NCI-H2171 treated with DMSO at 0.1 percent for 48 hours (cell line): ENCODE measurements at places on chromosomes 11 and 22.

DNA sequence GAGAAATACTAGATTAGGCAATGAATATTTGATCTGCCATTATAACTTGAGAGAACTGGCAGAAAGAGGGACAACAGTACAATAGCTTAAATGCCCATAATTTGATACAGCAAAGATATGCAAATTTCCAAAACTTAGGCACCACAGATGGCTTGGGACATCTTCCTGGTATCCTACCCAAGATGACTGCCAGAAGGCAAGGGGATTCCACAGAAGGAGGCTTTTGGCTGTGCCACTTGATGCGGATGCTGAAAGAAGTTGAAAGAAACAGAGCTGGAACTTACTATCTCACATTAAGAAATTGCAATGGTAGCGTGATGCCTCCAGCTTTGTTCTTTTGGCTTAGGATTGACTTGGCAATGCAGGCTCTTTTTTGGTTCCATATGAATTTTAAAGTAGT, 216.7 kb downstream of the TTC28 start:
- no peak for DNase-seq

GRCh38 chr11:64060861-64061444, 25.2 kb downstream of the FLRT1 start:
- DNase-seq: peak; percentile 84

DNA sequence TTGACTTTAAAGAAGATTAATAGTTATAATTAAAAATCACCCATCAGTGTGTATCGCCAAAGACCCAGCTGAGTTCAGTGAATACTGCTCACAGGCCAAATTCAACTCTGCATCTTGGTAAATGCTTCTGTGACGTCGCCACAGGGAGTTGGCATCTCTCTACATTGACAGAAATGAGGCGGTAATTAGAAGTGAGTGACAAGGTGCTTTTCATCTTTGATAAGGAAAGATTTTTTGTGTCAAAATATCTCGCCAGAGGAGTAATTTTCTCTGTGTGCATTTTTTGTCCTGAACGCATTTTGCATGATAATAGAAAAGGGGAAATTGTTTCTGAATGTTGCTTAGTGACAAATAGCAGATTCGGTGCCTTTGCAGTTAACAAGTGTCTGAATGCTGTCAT, 345.8 kb downstream of the CNTN5 start:
- DNase-seq: no peak

- DNase-seq: no peak
Measured at GRCh38 chr11:92180226-92180625, 44.4 kb upstream of the FAT3 start.

- DNase-seq: peak; percentile 93
Measured at GRCh38 chr11:60948250-60948649, 3.7 kb downstream of the SLC15A3 start.

- no peak for DNase-seq
Measured at GRCh38 chr22:42022162-42022847, 23.7 kb downstream of the WBP2NL start.

GRCh38 chr11:86177302-86177701, 67.3 kb upstream of the EED start:
- no peak for DNase-seq

- DNase-seq: peak; percentile 13
Measured at GRCh38 chr11:79762279-79762921, 321.6 kb upstream of the TENM4 start.

- no peak for DNase-seq
Measured at GRCh38 chr11:110327508-110327907, 31.1 kb upstream of the RDX start.

- DNase-seq: no peak
Measured at GRCh38 chr11:121508449-121508848, 55.7 kb upstream of the SORL1-AS1 start.

GRCh38 chr22:22210375-22210774, 34.2 kb upstream of the VPREB1 start:
- no peak for DNase-seq

DNA sequence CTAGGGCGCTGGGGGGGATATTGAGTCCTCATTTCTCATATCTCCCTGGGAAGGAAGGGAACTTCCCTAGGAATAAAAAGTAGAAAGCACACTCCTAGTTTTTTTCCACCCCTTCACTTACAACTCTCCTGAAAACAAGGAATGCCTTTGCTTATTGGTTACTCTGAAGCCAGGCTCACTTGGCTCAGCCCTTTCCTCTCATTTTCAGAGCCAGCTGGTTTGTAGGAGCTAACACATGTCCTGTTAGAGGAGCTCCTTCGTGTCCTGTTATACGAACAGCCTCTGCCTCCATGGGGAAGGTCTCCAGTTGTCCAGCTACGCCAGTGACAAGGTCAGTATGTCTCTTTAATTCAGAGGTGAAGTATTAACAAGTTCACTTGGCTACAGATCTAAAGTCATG, 17.6 kb downstream of the ALKBH8 start:
- no peak for DNase-seq

DNA sequence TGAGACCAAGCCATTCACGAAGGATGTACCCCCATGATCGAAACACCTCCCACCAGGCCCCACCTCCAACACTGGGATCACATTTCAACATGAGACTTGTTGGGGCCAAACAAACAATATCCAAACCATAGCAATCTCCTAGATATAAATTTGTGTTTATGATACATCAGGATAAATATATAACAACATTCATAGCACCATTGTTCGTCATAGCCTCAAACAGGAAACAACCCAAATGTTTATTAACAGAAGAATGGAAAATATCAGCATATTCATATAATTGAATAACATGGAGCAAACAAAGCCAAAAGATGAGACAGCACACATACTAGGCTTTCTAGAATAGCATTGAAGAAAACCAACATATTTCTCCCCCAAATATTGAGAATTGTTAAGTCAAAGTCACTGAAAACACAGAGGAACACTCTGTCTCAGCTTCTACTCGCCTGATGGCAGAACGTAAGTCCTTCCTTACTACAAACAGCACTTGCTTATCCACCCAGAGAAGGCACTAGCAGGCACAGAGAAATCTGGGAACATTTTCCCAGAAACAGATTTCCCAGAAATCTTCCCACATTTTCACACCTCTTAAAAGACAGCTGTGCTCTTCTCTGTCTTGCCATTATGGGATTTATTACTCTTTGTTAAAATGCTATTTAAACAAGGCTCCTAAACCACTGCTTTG, 8.1 kb upstream of the GDPD4 start:
- no peak for DNase-seq

DNA sequence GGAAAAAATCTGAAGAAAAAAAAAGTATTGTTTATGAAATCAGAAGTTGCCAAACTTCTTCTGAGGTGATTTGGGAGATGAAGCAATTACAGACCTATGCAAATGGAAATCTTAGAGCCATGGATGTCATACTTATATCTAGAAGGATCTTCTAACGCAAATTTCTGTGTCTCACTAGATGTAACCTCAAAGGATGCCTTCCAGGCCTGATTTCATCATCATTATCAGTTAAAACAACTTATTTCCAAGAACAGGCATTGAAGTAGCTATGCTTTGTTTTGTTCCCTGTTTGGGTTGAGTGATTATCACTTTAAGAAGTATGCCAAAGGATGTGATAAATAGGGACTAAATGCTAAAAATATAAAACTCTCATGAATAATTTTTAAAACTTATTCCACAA, 43.9 kb upstream of the ANGPTL5 start:
- no peak for DNase-seq

- DNase-seq: no peak
Measured at GRCh38 chr22:35330258-35330861, 30.7 kb downstream of the TOM1 start.

GRCh38 chr11:110075847-110076208, 17.4 kb upstream of the ZC3H12C start:
- DNase-seq: no peak

- peak; percentile 38 for DNase-seq
Measured at GRCh38 chr11:1382831-1383607, 6.7 kb upstream of the BRSK2 start.

GRCh38 chr11:6111673-6112072, 4.2 kb downstream of the OR56B4 start:
- DNase-seq: peak; percentile 1

GRCh38 chr11:103696123-103696522, 340.3 kb upstream of the DDI1 start:
- DNase-seq: no peak

DNA sequence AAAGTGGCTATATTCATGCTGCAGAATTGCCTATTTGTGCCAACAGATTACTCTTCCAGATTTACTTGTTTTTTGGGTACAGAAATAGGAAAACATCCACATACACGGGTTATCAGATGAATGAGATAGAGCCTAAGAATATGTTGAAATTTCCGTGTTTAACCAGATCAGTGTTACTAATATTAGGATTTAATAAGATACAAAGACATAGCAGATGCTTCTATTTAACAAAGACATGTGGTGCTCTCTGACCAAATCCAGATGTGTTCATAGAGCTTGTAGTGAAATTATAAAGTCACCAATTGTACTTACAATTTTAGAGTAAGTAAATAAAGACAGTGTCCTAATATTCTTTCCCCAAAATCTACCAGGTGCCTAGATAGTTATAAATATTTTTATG, 208.0 kb downstream of the CASP12 start:
- no peak for DNase-seq

GRCh38 chr11:63503492-63503891, 2.4 kb upstream of the LGALS12 start:
- no peak for DNase-seq

- no peak for DNase-seq
Measured at GRCh38 chr22:17898375-17898774, 124.1 kb upstream of the BID start.

DNA sequence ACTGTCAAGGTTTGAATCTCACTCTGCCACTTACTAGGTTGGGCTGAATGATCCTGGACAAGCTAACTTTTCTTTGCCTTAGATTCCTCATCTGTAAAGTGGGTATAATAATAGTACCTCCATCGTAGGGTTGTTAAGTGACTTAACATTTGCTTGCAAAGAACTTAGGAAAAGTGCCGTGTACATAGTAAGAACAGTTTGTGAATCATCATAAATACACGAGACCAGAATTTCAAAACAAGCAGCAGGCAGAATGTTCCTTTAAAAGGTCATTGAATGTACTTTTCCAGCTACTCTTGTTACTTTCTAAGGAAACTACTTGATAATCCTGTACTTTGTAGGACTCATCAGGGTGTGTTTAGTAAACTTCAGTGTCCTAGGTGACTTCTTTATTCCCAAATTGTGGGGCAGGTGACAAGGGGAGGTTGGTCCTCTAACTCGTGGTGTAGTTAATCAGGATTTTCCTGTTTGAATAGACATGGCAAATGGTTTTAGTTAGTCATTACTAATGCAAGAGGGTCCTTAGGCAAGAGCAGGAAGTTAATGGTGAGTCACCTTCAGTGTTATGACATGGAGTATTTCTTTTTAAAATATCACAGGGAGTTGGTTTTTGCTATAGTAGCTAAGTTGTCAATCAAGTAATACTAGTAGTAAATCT, 67.9 kb downstream of the YAP1 start:
- DNase-seq: no peak

DNA sequence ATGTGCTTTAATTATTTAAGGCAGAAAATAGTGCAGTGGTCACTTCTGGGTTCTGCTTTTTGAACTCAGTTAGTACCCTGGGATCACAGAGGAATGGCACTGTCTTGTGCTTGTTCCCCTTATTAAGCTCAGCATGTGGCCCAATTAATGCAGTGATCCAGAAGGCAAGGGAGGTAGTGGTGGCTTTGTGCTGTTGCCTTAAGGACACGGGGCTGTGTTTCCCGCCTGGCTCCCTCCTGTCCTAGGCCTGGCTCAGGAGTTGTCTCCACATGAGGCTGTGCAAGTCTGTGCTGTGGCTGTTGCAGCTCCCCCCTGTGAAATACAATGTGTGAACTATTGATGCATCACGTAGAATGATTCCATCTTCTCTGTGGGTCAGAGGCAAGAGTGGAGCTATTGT, 49.2 kb upstream of the CABP7 start:
- DNase-seq: peak; percentile 55

DNA sequence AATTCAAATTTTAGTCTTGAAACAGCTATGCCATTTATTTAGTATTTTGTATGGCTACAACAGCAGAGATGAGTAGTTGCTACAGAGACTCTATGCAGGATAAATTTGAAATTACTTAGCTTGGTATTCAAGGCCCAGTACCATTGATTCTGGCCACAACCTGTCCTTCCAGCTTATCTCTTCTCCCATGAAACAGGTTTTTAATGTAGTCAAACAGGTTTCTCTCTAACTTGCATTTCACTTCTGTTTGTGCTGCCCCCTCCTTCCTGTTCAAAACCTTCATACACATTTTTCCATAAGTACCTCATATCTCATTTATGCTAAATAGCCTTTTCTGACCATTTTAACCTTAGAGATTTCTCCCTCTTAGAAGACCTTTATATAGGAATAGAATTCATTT, 3.3 kb downstream of the USP47 start:
- no peak for DNase-seq

- DNase-seq: peak; percentile 62
Measured at GRCh38 chr22:28021116-28021997, 102.3 kb upstream of the PITPNB start.

GRCh38 chr11:11813288-11813962, 28.3 kb upstream of the USP47 start:
- no peak for DNase-seq

- DNase-seq: peak; percentile 6
Measured at GRCh38 chr22:20244691-20245576, 23.2 kb downstream of the RTN4R start.

GRCh38 chr11:122808478-122808869, 29.8 kb upstream of the CRTAM start:
- DNase-seq: no peak

DNA sequence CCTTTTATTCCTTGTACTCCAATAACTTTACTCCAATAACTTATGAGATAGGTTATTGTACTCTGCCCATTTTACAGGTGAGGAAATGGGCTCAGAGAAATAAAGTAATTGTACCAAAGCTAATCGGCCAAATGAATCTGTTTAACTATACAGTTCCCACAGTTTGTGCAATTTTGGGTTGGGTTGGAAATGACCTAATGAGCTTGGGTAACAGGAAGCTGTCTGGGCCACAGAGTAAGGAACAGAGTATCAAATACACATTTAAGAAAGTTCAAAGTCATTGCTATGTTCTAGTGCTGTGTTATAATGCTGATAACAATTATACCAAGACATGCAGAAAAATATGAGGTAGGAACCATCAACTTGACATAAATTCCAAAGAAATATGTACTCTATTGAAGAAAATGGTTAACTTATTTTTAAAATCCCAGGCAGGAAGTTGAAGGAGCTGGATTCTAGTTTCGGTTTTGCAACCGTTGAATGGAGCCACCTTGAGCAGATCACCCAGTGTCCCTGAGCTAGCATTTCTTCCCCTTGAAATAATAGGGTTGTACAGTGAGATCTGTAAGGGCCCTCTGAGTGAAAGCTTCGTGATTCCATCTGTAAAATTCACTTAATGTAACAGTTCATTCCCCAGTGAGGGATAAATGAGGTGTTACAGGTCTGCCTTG, 360.9 kb upstream of the NARS2 start:
- DNase-seq: no peak

GRCh38 chr11:20310596-20311394, 52.7 kb upstream of the HTATIP2 start:
- no peak for DNase-seq

DNA sequence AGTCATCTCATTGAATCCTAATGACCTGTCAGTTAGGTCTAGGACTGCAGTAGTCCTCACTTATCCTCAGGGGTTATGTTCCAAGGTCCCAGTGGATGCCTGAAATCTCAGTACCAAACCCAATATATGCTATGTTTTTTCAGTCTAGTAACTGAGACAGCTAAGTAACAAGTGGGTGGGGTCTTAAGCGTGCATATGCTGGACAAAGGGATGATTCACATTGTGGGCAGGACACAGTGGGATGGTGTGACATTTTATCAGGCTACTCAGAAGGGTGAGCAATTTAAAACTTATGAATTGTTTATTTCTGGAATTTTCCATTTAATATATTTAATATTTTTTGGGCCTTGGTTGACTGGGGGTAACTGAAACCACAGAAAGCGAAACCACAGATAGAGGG, 29.0 kb downstream of the DDX10 start:
- no peak for DNase-seq
